Stimulated activated CD8-positive, alpha-beta memory T cell treated with anti-CD3 and anti-CD28 coated beads, Interleukin-2, amount 100 ng/mL, for 1 hour (primary cell): ENCODE measurements at places on chromosomes 6 and 20.

GRCh38 chr6:152012227-152012626, 204.7 kb downstream of the ESR1 start:
- DNase-seq, result no peak

DNA sequence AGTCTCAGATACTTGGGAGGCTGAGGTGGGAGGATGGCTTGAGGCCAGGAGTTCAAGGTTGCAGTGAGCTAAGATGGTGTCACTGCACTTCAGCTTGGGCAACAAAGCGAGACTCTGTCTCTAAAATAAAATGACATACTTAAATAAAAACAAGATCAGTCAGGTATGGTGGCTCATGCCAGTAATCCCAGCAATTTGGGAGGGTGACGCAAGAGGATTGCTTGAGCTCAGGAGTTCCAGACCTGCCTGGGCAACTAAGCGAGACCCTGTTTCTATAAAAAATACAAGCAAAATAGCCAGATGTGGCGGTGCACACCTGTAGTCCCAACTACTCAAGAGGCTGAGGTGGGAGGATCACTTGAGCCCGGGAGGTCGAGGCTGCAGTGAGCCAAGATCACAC, 149.6 kb downstream of the ZFP64 start:
- DNase-seq, result no peak

GRCh38 chr6:167824591-167825331, 1.9 kb upstream of the AFDN start:
- DNase-seq, result no peak

DNA sequence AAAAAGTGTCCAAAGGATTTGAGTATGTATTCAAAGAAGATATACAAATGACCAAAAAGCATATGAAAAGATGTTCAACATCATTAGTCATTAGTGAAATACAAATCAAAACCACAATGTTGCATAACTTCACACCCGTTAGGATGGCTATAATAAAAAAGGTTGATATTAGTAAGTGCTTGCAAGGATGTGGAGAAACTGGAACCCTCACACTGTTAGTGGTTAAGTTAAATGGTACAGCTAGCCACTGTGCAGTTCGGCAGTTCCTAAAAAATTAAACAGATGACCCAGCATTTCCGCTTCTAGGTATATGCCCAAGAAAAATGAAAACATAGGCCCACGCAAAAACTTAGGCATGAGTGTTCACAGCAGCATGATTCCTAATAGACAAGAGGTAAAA, 38.6 kb downstream of the IBTK start:
- DNase-seq, result no peak

DNA sequence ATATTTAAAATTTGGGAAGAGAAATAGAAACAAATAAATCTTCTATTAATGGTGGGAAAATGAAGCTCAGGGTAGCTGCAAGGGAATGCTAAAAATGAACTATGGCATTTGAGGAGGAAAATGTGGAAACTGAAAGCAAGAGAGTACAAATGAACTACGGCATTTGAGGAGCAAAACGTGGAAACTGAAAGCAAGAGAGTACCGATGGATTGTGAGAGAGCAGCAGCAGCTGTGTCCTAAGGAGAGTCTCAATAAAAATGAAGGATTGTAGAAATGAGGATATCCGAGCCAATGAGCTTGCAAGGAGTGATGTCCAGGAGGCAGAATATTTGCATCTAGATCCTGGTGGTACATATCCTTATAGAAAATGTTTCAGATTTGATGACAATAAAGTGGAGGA, 547.1 kb upstream of the ZNF337 start:
- no peak for DNase-seq

DNA sequence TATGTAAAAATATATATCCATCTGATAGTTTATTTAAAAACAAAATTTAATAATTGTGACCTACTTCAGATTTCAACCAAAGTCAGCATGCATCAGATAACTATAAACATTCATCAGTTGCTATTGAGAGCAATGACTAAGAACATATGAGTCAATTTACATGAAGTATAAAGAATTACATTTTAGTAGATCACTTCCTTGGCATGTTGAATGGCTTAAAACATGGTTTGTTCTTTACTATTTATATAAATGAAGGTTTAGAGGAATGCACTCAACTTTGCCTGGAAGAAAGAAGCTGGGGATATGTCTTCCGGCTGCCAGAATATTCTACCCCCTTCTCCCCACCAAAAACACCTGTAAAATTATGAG, 6.4 kb upstream of the FAM217A start:
- no peak for DNase-seq

- DNase-seq, result no peak
Measured at GRCh38 chr6:14281811-14282660, 164.5 kb downstream of the CD83 start.

DNA sequence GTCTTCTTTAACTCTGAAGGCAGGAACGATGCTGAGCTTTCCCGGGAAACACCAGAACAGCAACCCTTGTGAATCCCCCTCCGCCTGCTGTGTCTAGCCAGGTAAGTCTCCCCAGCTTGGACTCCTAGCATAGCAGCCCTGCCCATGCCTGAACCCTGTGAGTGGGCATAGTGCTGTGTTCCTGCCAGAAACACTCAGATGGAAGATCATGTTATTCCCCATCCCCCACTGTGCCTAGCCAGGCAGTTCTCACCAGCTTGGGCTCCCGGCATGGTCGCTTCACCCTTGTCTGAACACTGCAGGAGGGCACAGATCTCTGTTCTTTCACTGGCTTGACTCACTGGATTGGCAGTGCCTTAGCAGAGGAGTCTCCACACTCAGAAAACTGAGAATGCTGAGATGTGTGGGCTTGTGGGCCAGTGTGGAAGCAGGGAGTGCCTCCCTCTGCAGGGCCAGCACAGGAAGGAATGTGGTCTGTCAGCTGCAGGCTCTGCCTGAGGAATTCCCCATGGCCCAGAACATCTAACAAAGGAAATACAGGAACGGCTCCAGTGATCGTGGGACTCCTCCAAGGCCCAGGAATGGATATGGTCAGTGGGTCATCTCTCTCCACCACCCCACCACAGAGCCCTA, 440.1 kb upstream of the ADGRB3 start:
- no peak for DNase-seq

GRCh38 chr6:119158057-119158848, 79.8 kb upstream of the FAM184A start:
- DNase-seq, result no peak

GRCh38 chr20:20548527-20549266, 163.7 kb downstream of the RALGAPA2 start:
- no peak for DNase-seq

DNA sequence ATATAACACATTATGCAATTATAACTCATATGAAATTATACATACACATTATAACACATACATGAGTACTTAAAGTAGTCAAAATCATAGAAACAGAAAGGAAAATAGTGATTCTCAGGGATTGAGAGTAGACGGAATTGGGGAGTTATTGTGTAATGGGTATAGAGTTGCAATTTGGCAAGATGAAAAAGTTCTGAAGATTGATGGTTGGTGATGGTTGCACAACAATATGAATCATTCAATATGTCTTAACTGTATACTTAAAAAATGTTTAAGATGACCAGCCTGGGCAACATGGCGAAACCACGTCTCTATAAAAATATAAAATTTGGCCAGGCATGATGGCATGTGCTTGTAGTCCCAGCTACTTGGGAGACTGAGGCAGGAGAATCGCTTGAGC, 372.7 kb downstream of the CDKAL1 start:
- no peak for DNase-seq

DNA sequence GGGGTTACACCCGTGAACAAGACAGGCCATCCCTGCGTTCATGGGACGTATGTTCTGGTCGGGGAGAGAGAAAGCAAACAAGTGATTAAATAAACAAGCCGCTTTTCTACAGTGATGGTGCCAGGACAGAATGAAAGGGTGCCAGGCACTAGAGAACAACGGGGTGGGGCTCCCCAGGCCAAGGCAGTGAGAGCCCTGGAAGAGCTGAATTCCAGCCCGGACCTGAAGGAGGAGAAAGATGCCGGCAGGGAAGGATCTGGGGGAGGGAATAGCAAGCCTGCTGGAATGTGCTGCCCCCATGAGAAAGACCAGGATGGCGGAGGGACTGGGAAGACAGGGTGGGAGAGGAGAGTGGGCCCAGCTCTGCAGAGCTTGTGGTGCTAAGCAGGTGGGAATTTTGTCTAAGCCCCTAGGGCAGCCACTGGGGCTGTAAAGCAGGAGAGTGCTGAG, 7.5 kb downstream of the SNAI1 start:
- no peak for DNase-seq

GRCh38 chr6:35633579-35634089, 55.1 kb downstream of the FKBP5 start:
- no peak for DNase-seq

- DNase-seq, result no peak
Measured at GRCh38 chr6:121578216-121578615, 142.8 kb downstream of the GJA1 start.

DNA sequence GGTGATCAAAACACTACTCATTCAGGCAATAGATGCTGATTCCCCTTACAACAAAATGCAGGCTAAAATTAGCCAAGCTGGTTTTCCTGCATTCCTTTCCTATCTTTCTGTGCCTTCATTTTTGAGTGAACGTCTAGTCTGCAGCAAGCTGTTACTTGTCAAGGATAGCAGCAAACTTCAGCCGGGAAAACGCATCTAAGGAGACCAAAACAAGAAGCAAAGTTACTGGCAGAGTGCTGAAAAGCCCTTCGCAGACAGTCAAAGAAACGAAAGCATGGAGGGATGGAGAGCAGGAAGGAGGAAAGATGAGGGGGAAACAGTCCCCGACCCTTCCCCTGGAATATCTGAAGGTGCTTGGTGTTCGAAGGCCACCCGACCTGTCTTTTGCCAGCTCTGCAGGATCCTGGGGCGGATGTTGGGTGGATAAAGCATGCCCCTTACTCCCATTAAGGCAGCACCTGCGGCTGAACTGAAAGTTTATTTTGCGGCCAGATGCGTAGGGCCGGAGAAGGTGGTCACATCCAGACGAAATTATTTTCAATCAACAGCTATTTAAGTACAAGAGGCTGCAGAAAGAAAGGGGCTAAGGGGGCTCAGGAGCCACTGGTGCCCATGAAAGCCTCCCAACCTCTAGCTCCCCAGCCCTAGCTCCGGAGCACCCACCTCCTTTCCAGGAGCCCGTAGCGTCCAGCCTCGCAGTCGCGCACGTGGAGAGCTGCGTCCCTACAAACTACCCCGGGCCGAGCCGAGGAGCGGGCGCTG, 538 bp downstream of the FERMT1 start:
- no peak for DNase-seq

GRCh38 chr6:33961691-33962090, 157.9 kb upstream of the MLN start:
- DNase-seq, result no peak

DNA sequence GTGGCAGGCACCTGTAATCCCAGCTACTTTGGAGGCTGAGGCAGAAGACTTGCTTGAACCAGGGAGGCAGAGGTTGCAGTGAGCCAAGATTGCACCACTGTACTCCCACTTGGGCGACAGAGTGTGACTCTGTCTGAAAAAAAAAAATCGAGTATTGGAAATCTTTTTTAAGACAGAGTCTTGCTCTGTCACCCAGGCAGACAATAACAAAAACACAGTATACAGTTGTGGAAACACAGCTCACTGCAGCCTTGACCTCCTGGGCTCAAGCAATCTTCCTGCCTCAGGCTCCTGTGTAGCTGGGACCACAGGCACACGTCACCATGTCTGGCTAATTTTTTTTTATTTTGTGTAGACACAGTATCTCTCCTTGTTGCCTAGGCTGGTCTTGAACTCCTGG, 15.0 kb downstream of the NANP start:
- no peak for DNase-seq

- DNase-seq, result no peak
Measured at GRCh38 chr6:111789598-111789997, 83.7 kb downstream of the FYN start.
